Right cardiac atrium (tissue), 5 donors: ENCODE measurements at places on chromosomes 1 and 21.

DNA sequence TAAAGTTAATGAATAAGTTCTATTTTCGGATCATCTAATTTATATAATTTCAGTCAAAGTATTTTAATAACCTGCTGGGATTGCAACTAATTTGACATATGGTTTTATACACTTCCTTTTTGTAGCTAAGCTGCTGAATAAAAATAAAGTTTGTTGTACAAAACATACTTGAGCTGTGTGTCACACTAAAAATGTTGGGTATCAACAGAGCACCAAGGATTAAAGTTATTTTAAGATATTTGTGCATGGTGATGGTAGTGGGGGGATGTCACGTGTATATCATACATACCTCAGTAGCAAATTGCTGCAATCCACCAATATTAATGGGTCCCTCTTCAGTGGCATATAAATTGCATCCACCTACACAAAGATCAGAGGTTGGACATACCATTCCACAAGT, 199.6 kb downstream of the DPYD start:
- no peak for DNase-seq

DNA sequence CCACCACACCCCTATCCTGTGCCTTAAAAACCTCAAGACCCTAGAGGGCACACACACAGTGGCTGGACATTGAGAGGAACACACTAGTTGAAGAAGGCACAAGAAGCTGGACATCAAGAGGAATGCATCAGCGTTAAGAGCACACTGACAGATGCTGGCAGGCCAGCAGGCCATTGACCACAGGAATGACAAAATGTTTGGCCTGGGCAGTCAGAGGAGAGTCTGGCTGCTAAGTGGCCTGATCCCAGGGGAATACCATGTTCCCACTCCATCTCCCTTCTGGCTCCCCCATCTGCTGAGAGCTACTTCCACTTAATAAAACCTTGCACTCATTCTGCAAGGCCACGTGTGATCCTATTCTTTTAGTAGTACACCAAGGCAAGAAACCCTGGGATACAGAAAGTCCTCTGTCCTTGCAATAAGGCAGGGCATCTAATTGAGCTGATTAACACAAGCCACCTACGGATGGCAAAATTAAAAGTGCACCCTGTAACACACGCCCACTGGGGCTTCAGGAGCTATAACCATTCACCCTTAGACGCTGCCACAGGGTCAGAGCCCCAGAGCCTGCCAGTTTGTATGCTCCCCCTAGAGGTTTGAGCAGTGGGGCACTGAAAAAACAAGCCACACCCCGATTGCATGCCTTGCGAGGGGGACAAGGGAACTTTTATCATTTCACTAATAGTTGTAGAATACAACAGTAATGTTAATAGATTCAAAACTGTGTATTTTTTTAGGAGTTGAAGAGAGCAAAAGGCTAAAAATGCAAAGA, 1216.1 kb upstream of the NCAM2 start:
- DNase-seq = no peak

- DNase-seq = no peak
Observed at GRCh38 chr1:218933513-218933912, 240.2 kb upstream of the LYPLAL1 start.

DNA sequence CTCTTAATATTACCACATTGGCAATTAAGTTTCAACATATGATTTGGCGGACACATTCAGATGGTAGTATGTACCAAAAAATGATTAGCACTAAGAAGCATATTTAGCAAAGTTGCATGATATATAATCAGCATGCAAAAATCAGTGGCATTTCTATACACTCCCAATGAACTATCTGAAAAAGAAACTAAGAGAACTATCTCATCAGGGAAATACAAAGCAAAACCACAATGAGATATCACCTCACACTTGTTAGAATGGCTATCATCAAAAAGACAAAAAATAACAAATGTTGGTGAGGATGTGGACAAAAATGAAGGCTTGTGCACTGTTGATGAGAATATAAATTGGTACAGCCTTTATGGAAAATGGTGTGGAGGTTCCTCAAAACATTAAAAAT, 31.4 kb upstream of the DENND1B start:
- no peak for DNase-seq

DNA sequence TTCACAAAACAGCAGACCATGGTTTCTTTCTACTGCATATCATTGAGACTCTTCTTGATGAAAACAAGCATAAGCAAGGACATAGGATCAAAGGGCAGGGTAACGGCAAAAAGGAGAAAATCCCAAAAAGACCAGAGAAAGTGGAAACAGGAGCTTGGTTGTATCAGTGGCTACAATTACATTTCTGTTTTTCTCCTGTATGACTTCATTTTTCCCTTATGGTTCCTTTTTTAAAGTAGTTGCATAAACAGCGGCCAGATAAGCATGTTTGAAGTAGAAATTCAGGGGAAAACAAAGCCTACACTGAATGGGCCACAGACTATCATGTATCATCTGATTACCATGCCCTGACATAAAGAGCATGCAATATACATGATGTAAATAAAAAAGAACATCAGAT, 4.6 kb downstream of the EGLN1 start:
- no peak for DNase-seq

DNA sequence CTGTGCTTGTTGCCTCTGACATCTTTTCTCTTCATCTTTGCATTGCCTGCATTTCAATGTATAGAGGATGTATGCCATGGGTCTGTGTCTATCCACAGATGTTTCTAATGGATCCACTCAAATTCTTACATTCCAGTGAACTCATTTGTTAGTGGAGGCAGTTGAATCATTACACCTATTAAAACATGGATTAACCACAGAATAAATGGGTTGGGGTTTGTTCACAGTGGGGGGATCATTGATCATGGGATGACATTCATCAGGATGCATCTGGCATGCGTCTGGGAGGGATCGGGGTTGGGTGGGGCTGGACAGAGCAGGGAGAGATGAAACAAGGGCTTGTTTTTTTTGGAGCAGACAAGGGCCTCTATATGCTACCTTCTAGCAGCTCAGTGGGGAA, 182.5 kb downstream of the RHOU start:
- DNase-seq = no peak

DNA sequence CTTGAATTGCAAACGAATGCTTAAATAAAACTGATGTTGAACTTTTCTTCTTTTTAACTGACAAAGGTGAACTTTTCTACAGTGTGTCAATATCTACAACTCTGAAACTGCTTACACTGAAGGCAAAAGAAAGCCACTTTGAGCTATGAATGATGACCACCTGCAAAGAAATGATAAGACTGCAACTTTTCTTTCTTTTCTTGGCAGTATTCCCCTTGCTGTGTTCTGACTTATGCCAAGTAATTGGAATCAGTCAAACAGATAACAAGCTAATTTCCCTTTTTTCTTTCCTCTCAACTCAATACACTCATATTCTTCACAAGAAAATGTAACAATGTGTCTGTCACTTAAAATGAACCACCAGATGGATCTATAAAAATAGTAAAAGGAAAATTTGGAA, 588.1 kb upstream of the BRINP3 start:
- no peak for DNase-seq

DNA sequence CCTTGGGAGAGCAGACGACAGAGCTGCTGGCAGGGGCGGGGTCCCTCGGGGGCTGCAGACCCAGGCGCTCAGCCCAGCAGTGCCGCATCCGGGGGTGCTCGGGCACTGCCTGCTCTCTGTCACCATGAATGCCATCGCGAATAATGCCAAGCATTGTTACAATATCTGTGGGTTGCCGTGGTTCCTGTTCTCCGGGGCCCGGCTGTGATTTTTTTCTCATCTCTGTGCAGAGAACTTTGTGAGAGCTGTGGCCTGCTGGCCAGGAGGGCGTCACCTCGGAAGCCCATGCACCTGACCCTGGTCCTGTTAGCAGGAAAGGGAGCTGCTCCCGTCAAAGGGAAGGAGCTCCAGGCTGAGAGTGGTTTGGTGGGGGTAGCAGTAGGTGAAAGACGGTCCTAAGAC, 70.4 kb downstream of the PRDM16 start:
- no peak for DNase-seq

DNA sequence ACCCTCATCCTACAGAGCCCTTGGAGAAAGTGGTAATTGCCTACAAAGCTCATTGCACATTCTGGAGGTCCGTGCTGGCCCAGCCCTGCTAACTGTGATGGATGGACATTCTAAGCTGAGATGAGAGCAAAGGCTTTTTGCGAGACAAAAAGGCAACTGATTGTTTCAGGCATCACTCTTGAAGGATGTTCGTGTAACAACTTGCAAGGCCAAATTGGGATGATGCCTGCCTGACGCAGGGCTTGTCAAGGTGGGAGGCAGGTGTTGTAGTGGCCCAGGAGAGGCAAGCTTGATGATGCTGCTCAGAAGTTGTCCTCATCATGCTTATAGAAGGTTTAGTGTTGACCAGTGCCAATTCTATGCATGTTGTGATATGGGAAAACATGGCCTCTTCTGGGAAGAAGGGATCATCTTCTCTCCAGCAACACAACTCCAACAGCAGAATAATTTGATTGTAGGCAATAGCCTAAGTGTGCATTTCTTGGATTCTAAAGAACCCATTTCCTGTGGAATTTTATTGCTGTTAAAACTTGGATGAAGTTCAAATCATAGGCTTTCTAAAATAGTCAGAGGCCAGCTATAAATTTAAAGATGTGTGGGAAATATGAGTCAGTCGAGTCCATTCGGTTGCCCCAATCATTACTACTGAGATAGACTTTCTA, 102.5 kb upstream of the COA6 start:
- no peak for DNase-seq

DNA sequence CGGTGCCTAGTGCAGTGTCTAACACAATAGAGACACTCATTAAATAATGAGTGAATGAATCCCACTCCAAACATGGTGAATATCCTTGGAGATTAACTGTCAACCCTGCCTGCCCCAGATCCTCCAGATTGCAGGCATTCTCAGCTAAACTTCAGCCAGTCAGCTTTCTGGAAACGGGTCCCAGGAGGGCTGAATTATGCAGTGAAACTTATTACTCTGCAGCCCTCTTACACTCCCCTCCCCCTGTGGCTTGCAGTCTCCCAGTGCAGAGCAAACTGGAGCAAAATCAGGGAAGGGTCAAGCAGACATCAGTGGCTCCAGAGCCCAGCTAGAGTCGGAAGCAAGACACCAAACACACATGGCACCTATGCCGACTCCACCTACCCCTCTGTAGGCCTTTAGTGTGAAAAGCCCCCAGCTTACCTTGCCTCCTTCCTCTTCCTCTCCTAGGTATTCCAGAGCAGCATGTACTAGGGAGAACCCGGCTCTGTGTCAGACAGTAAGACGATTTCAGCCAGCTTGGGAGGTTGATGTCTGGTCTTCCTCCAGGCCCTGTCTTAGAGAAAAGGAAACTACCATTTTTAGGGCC, 6.5 kb upstream of the RGS16 start:
- no peak for DNase-seq

DNA sequence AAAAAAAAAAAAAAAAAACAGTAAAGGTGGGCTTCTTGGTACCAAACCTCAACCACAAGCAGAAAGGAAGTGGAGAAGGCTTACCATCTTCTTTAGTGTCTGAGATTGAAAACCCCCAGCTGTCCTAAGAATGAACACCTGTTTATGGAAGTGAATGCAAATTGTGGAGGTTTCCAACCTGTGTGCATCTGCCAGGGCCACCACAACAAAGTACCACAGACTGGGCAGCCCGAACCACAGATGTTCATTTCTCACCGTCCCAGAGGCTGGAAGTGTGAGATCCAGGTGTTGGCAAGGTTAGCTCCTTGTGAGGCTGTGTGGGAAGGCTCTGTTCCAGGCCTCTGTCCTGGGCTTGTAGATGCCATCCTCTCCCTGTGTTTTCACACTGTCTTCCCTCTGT, 348.7 kb downstream of the SETD4 start:
- DNase-seq = no peak

GRCh38 chr1:93450321-93450720, 2.4 kb downstream of the FNBP1L start:
- no peak for DNase-seq

DNA sequence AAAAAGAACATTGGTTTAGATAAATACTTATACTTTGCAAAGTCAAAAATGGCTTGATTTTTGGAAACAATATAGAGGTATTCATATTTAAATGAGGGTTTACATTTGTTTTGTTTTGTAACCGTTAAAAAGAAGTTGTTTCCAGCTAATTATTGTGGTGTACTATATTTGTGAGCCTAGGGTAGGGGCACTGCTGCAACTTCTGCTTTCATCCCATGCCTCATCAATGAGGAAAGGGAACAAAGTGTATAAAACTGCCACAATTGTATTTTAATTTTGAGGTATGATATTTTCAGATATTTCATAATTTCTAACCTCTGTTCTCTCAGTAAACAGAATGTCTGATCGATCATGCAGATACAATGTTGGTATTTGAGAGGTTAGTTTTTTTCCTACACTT, 65.3 kb upstream of the SAMD13 start:
- DNase-seq = no peak

DNA sequence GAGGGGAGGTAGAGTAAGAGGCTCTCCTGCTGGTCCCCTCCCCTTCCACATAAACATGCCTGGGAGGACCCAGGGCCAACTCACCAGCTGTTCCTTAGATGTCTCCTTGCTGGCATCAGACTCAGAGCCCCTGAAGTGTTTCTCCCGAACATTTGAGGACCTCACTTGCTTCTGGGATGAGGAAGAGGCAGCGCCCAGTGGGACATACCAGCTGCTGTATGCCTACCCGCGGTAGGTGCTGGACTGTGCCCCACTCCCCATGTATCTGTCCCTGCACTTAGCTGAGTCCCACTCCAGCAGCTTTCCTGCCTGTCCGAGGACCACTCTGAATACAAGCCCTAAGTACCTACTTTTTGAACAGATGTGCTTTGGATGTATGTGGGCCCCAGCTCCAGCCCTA, 383 bp downstream of the MPL start:
- no peak for DNase-seq

DNA sequence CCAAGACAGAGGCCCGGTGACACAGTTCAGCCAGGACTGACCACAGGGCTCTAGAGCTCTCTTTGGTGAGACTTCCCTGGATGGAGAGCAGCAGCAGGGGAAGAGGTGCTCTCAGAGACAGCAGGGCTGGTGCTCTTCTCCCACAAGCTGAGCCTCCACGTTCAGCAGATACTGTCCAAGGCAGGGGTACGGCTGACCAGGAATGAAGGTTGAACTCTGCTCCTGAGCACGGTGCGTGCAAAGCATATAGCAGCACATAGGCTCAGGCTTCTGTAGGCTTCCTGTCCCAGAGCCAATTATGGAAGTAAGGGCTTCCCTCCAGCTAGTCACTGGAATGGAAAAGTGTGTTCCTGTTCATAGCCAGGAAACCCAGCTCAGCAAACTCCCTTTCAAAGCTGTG, 23.9 kb downstream of the DMBX1 start:
- DNase-seq = no peak
